ENCODE measurements at places on chromosomes 12 and 14. TPM values are rescaled to one million over a fixed set of nuclear protein-coding genes. Genes with fewer than 3 reads are reported as not detected.

FAM186B gene
- total RNA-seq: 0.23 TPM

DNA sequence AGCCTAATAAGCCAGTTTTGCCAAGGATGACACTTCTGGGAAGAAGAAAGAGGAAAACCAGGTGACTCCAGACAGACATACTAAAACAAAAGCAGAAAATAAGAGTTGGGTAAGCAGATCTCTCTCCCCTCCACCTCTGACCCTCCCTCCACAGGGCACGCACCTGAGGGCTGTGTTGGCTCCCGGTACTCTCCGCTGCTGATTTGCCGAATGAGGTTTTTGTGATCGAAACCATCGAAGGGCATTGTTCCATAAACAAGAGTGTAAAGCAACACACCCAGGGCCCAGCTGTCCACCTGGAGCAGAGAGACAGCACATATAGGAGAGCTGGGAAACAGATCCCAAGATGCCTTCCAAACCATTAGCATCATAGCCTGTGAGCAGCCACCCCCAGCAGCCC, 68.1 kb downstream of the NUAK1 start:
- H3K27ac ChIP-seq: no peak overlapping the region
- H3K4me3 ChIP-seq: no peak overlapping the region
- H3K4me1 ChIP-seq: no peaks in the 10 kb centered on the region
- no peaks in the 10 kb centered on the region for H3K36me3 ChIP-seq
- H3K27me3 ChIP-seq: no peaks in the 10 kb centered on the region
- DNase-seq: no peak

ASIC1 gene
- 2.7 TPM for total RNA-seq

GRCh38 chr12:3752096-3752709, 706 bp downstream of the CRACR2A start:
- H3K4me1 ChIP-seq: peaks cover 23% of the 10 kb centered on the region
- peak overlapping the region; percentile 96 for H3K27ac ChIP-seq
- H3K36me3 ChIP-seq: no peaks in the 10 kb centered on the region
- DNase-seq: peak; percentile 46
- no peaks in the 10 kb centered on the region for H3K27me3 ChIP-seq

DNA sequence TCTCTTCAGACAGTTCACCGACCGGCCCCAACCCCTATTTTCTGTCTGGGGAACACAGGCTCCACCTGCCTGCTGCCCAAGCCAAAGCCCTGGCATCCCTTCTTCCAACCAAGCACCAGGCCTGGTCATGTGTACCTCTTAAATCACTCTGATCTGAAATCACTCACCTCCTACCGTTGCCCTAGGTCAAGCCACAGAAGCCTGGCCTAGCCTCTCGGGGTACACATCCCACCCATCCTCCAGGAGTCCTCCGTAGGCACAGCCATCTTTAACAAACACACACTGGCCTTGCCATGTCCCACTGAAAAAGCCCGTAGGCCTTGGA, 81.8 kb downstream of the IRF2BPL start:
- peak overlapping the region; percentile 84 for H3K27ac ChIP-seq
- H3K36me3 ChIP-seq: no peaks in the 10 kb centered on the region
- DNase-seq: peak; percentile 13

GRCh38 chr12:68612202-68612601, 1.5 kb downstream of the RAP1B start:
- peak overlapping the region; percentile 81 for H3K4me3 ChIP-seq
- DNase-seq: no peak
- H3K36me3 ChIP-seq: no peaks in the 10 kb centered on the region

DDX11 gene
- total RNA-seq: 49.0 TPM

PLBD2 gene
- 114 TPM for total RNA-seq

DNA sequence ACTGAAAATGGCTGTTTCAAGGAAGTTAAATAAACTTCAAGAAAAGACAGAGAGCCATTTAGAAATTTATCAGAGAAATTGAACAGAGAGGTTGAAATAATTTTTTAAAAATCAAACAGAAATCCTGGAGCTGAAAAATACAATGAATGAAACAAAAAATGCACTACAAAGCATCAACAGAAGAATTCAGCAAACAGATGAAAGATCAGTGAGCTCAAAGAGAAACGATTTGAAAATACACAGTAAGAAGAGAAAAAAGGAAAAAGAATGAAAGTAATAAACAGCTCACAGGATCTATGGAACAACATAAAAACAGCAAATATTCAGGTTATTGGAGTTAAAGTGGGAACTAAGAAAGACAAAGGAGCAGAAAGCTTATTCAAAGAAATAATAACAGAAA, 26.2 kb downstream of the COX16 start:
- no peak overlapping the region for H3K4me3 ChIP-seq
- no peaks in the 10 kb centered on the region for H3K4me1 ChIP-seq

HSPB8 gene
- total RNA-seq: 96.9 TPM

GRCh38 chr14:89339579-89339978, 77.5 kb downstream of the FOXN3 start:
- peaks cover 9% of the 10 kb centered on the region for H3K4me1 ChIP-seq
- H3K36me3 ChIP-seq: no peaks in the 10 kb centered on the region
- no peak for DNase-seq
- no peak overlapping the region for H3K4me3 ChIP-seq

- H3K4me1 ChIP-seq: peaks cover 4% of the 10 kb centered on the region
- H3K36me3 ChIP-seq: no peaks in the 10 kb centered on the region
- no peaks in the 10 kb centered on the region for H3K27me3 ChIP-seq
- no peak overlapping the region for H3K4me3 ChIP-seq
These were observed 6.2 kb downstream of the ANKRD13A start for GRCh38 chr12:110005319-110005973.

Measured in prostate gland (tissue), 2 donors.